ENCODE measurements at places on chromosomes 1 and 21. TPM values are rescaled to one million over a fixed set of nuclear protein-coding genes. Genes with fewer than 3 reads are reported as not detected.

AKR7A3 gene
- total RNA-seq, result 0.77 TPM

DNA sequence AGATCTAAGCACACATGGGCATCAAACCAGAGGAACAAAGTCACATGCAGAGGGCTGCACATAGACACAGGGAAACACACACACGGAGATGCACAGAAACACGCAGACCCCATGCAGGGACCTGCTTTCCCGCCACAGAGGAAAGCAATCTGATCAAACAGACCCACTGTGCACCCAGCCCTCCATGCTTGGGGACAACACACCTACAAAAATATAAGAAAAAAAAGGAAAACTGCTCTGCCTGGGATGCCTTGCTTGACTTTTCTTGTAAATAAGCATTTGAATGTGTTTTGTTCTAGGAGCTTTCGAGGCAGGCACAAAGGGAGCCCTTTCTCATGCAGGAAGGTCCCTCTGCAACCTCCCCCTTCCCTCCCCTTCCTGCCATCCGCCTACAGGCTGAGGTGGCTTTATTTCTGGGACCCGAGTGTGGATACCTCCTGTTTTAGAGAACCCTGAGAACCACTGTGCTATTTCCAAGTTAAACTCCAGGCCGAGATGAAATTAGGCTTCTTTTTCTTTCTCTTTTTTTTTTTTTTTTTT lies 3.5 kb upstream of the ICMT start:
- no peak for DNase-seq

DNA sequence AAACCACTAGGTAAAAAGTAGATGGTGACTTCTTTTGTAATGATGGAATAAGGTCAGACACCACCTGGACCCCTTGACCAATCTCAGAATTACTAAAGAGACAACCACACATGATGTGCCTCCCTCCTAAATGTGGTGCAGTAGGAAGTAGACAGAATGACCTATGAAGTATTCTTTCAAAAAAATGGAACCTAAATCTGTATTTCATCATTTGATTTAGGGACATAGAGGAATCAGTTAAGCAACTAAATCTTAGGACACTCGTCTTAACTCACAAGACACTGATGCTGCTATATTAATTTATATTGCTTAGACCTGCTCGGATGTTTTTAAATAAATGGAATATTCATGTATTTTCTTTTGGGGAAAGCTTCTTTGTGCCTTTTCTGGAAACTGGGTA lies 80.9 kb upstream of the IRF2BP2 start:
- DNase-seq, result no peak

DNA sequence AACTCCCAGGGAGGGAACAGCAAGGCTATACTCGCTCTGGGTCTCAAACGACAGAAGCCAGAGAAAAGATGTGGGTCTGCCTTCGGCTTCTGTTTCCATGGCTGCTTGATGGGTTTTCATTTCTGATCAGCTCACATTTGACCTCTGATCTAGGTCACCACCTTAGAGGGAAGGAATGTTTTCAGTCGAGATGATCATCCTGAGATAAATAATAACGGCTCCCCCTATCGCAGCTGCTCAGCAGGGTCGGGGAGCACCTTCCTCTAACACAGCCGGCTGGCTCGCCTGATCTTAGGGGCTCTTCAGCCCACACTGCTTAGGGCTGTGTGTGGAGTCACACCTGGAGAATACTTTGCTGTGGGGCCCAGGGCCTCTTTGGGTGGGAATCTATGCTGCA lies 53.1 kb upstream of the ZNF648 start:
- DNase-seq, result no peak

DNA sequence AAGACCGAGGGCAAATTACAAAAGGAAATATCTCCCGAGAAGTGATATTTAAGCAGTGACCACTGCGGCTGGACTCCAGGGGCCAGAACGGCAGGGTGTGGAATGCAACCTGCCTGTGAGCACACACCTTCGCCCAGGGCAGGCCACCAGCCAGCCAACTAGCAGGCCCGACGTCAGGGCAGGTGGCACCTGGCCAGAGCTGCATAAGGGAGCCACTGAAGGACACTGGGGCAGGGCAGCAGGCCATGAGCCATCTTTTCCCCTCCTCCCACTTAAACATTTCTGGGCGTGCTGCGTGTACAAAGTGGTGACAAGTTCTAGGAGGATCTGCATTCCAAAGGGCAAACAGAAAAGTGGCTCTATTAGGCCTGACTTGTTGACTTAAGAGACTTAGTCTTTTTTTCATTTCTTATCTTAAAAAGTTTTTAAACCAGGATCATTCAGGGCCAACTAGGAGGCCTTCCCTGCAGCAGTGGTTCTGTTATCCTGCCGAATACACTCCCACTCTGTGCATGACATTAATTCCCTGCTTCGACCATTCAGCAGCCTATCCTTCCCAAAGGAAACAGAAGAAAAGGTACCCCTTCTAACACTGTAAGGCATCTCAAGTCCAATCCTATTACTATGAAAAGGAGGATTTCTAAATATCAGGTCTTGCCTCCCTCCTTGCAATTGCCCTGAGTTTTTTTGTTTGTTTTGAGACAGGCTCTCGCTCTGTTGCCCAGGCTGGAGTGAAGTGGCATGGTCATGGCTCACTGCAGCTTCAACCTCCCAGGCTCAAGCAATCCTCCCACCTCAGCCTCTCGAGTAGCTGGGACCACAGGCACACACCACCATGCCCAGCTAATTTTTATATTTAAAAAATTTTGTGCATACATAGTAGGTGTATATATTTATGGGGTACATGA lies 96.3 kb downstream of the BCAR3 start:
- DNase-seq, result no peak

DNA sequence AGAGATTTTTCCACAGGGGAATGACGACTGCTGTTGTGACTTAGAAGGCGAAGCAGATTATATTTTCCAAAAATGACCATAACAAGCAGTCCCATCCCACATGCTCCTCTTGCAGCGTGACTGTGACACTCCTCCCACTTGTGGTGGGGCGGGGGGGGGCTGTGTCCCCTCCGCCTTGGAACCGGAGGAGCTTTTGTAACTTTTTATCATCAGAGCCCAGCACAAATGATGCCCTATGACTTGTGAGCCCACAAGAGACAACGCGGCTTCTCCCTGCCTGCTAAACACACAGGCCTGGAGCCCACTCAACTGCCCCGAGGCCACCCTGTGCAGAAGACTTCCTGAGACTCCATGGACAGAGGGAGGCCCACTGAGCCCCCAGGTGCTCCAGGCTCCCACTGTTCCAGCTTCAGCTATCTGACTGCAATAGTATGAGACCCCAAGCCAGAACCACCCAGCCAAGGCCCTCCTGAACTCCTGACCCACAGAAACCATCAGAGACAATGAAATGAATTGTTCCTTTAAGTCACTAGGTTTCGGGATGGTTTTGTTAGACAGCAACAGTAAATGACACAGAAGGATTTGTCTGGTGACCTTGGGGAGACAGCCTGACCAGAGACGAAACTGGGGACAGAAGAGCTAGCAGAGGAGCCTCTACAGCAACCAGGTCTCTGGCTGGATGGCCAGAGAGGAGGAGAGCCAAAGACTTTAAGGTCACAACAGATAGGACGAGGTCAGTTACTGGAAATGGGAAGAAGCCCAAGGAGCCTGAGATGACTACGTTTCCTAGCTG lies 58.8 kb downstream of the CAPZB start:
- no peak for DNase-seq

GRCh38 chr1:74452035-74452434 lies 60.4 kb downstream of the LRRC53 start:
- no peak for DNase-seq

DNA sequence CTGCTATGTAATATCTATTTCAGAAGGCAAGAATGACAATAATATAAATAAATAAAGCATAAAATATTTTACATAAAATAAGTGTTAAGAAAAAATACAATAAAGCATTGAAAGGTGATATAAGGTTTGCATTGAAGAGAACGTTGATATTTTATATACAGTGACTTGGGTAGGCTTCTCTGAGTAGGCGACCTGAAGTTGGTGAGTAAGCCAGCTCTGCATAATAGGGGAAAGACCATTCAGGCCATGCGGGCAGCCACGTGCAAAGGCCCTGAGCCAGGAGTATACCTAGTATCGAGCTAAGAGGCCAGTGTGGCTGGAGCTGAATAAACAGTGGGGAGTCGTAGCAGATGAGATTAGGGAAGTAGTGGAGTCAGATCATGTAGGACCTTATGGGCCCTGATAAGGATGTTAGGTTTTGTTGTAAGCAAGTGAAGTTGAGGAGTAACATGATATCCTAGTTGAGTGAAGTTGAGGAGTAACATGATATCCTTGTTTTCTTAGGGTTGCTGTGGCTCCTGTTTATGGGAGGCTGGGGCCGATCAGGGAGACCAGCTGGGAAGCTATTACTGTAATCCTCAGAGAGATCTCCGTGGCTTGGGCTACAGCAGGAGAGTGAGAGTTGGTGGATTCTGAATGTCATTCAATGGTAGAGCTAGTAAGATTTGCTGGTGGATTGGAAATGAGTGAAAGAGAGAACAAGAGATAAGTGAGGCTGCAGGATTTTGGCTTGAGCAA lies 22.0 kb downstream of the KCNK1 start:
- DNase-seq, result peak; percentile 90

AMY1B gene
- not detected for total RNA-seq

GRCh38 chr21:31554511-31555022 lies 104.9 kb upstream of the SOD1 start:
- peak; percentile 87 for DNase-seq

- DNase-seq, result no peak
Observed at GRCh38 chr1:183131166-183131565, 54.9 kb upstream of the LAMC2 start.

- peak; percentile 46 for DNase-seq
Observed at GRCh38 chr1:76843821-76844464, 23.3 kb upstream of the ST6GALNAC5 start.

- no peak for DNase-seq
Observed at GRCh38 chr1:182244451-182244850, 147.1 kb downstream of the GLUL start.

GRCh38 chr1:246318036-246318359 lies 189.1 kb downstream of the SMYD3 start:
- DNase-seq, result no peak

- DNase-seq, result peak; percentile 41
Observed at GRCh38 chr1:53949023-53949990, 3.2 kb downstream of the LRRC42 start.

GRCh38 chr1:154988058-154988954 lies 5.1 kb upstream of the LENEP start:
- DNase-seq, result no peak

DNA sequence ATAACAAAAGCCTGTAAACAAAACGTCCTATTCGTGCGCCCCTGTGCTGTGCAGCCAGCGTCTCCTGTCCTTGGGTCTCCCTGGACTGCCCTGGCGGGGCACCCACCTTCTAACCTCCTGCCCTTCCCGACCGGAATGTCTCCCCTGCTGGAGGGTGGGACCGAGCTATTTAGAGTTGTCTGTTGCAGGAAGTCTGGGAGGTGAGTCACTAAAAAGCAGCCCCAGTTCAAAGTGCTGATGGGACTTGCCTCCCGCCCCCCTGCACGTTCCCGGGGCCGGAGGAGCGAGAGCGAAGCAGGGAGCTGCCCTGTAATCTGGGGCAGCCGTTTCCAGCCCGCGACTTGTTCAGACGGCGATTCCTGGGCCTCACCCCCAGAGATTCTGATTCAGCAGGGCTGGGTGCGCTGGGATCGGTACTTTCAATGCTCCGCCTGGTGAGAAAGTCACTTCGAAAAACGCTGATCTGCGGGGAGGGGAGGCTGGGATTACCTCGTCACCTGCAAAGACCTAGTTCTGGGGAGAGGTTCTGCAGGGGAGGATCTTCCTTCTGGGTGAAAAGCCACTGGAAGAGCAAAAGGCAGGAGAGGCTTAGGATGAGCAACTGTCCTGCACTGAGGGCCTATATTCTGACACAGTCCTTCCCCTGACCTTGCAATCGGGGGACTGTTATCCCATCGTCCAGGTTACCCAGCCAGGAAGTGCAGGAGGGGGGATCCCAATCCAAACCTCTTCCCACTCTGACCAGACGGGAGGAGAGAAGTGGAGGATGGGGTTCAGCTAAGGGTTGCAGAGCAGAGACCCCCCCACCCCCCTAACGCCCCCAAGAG lies 1.2 kb upstream of the DHRS3 start:
- peak; percentile 95 for DNase-seq

DNA sequence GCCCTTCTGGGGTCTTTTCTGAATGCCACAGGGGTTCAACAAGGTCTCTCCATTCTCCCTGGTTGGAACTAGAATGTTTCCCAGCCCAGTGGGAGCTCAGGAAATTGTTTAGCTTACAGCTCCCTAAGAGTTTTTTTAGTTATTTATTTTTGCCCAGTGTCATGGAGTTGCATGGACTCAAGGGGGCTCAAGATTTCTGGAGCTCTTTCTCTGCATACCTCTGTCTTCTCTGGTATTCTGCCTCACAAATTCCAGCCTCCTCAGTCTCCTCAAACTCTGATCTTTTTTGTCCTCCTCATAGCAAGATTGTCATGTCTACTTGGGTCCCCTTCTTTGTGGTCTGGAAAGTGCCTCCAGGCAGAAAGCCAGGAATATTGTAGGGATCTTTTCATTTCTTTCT lies 15.9 kb upstream of the PPP2R5A start:
- DNase-seq, result no peak

ITGB2 gene
- 0.09 TPM for total RNA-seq

GRCh38 chr21:42056996-42057689 lies 14.0 kb upstream of the UMODL1 start:
- DNase-seq, result peak; percentile 95

GPATCH3 gene
- total RNA-seq, result 9.2 TPM

- DNase-seq, result no peak
Observed at GRCh38 chr1:85957760-85958159, 198.8 kb downstream of the COL24A1 start.

DNA sequence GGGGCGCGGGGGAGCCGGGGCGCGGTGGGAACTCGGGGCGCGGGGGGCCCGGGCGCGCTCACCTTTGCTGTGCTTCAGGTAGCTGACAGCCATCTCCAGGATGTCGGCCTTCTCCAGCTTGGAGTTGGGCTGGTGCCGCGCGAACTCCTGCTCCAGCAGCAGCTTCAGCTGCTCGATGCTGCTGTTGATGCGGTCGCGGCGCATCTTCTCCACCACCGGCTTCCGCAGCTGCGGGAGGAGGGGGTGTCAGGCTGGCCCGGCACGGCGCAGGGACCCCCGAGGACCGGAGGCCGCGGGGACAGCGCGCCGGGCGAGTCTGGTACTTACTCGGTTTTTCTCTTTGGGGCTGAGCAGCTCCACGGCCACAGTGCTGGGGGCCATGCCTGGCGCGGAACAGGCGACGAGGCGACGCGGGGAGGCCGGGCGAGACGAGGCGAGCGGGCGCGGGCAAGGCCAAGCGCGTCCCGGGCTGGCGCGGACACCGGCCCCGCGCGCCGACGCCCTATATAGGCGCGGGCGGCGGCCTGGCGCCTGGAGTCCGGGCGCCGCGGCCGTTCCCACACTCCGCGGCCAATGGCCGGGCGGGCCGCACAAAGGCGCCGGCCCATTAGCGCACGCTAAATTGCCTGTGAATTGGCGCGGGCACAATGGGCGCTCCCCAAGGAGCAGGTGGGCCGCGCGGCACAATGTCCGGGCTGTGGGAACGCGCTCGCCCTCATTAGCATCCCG lies at the start of gene HES5:
HES5 (minus strand) TSS at position 480 of the 729 bp plus-strand sequence; CDS start at position 381, 99 bp downstream.
- DNase-seq, result peak; percentile 49

PTPN22 gene
- total RNA-seq, result 4.1 TPM

TFB2M gene
- 56.5 TPM for total RNA-seq

GRCh38 chr21:24716281-24716918 lies 890.9 kb downstream of the MRPL39 start:
- peak; percentile 1 for DNase-seq
